Activated T-cell treated with anti-CD3 and anti-CD28 coated beads for 4 hours (primary cell): ENCODE measurements at places on chromosomes 1 and 21.

- no peak for DNase-seq
Measured at GRCh38 chr1:205353612-205354011, 3.1 kb downstream of the KLHDC8A start.

- no peak for DNase-seq
Measured at GRCh38 chr21:34333121-34333739, 30.6 kb upstream of the KCNE2 start.

GRCh38 chr1:64624808-64625207 is 120.1 kb upstream of the RAVER2 start:
- DNase-seq, result no peak

- DNase-seq, result no peak
Measured at GRCh38 chr1:180863158-180863775, 49.4 kb upstream of the KIAA1614 start.

- DNase-seq, result no peak
Measured at GRCh38 chr1:223411309-223411708, 18.1 kb downstream of the CCDC185 start.

DNA sequence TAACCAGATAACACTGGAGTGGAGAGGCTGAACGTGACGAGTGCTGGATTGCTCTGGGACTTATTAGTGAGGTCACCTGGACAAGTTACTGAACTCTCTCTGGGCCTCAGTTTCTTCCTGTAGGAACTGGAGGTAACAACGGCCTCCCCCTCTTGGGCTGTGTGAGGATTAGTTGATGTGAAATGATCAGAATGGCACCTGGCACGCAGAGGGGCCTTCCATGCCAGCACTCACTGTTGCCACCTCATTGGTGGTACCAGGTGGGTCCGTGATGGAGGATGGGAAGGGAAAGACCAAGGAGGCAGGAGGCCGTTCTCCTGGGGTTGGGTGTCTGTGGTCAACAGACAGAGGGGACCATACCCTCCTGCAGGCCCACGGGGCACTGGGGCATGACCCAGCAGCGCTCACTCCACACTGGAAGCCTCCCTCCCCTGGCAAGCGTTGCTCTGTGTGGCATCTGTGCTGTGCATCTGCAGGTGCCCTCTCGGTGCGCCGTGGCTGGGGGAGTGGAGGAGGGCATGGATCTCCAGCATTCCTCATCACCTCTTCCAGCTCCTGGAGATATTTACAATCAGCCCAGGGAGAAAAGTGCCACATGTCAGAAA is 349.5 kb upstream of the VAMP3 start:
- DNase-seq, result no peak

DNA sequence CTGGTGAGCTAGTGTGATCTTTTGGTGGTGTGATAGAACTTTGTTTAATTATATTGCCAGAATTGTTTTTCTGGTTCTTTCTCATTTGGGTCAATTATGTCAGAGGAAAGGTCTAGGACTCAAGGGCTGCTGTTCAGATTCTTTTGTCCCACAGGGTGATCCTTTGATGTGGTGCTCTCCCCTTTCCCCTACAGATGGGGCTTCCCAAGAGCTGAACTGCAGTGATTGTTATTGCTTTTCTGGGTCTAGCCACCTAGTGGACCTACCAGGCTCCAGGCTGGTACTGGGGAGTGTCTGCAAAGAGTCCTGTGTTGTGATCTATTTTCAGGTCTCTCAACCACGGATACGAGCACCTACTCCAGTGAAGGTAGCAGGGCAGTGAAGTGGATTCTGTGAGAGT is 25.9 kb upstream of the CD84 start:
- DNase-seq, result no peak
